ENCODE measurements at places on chromosomes 2 and 18.

DNA sequence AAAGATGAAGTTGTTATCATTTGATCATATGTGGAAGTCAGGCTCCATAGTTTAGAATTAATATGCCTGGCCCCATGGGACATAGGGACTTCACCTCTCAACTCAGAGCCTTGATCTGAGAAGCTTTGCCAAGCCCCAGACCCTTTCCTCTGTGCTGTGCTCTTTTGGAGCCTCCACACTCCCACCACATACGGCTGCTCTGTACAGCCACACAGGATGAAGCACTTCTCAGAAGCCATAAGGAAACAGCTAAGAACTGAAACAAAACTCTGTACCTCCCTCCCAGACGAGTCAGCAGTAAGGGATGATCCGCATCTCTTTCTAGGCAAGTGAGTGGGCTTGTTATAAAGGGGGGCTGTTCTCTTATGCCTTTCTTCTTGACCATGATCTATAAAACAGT lies 66.5 kb downstream of the CAB39 start:
- no peak for DNase-seq

GRCh38 chr2:25375371-25375988 lies 33.8 kb upstream of the DNMT3A start:
- DNase-seq = no peak

GRCh38 chr18:12397793-12398192 lies 9.9 kb upstream of the PRELID3A start:
- DNase-seq = no peak

DNA sequence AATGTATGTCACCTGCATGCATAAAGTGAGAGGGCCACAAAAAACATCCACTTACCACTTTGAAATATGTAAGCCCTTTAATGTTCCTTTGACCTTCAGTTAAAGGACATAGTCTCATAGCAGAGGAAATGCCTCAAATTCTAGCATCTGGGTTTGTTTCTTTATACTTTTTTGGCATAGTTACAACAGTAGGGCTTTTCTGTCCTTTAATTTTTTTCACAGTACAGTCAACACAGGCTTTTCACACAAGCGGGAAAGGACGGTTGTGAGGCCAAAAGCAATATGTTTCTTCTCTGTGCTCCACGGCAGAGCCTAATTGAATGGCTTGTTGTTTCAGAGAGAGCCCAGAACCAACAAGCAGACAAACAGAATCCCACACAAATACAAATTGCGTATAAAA lies 57.6 kb downstream of the CRIM1 start:
- no peak for DNase-seq

- no peak for DNase-seq
Observed at GRCh38 chr2:10954856-10955818, 43.4 kb downstream of the KCNF1 start.

DNA sequence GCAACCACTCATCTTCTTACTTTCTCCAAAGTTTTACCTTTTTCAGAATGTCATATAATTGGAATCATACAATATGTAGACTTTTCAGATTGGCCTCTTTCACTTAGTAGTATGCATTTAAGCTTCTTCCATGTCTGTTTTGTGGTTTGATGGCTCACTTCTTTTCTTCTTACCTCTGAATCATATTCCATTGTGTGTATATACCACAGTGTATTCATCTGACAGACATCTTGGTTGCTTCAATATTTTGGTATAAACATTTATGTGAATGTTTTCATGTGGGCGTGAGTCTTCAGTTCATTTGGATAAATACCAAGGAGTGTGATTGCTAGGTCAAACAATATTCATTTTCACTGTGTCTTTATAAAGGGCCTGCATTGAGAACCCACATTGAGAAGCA lies 136.1 kb upstream of the NOSTRIN start:
- DNase-seq = no peak
